Germinal center (tissue), 1 donor: ENCODE measurements at places on chromosomes 6 and 20.

DNA sequence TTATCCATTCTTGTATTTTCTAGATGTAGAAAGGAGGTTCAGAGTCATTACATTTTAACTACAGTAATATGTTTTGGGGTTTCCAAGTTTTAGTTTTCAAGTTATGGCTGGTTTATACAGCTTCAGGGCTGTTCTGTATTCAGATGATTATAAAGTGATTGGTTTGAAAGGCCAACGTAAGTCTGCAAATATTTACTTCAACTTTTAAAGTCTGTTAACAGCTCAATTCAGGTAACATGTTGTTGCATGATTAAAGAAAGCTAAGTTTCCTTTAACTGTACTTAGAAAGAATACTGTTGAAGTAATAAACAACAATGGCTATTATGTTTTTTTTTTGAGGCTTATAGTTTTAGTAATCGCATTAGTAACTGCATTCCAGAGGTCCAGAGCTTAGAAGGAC is 22.8 kb upstream of the GCLC start:
- no peak for DNase-seq

GRCh38 chr6:14026831-14027539 is 90.6 kb upstream of the CD83 start:
- no peak for DNase-seq

GRCh38 chr6:159720708-159721107 is 6.6 kb upstream of the WTAP start:
- peak; percentile 59 for DNase-seq

DNA sequence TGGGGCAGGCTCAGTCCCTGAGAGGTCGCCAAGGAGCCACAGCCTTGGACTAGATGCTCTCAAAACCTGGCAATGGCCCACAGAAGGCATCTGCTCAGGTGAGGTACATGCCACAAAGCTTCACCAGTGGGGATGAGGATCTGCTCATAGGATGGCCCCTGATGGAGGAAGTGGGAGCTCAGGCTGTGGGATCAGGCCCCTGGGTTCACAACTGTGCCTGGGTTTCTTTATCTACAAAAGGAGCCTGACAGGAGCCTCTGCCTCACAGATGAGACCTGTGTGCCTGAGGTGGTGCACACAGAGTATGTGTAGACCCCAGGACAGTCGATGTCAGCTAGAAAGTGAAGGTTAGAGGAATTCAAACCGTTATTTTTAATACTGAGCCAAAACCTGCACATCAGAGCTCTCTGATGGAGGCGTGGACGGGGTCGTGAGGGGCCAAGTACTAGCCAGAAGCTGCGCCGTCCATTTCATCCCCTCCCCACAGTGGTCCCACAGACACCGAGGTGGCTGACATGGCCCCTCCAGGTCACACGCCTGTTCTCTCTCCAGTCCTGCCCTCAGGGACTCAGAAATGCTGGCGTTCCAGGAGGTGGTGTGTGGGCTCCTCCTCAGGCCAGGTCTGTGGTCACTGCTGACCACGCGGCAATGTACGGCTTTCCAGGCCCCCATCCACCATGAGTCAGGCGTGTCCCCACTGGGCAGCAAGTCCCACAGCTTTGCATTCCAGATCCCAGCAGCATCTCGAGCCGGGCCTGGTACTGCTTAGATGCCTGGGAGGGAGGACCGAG is 33.3 kb downstream of the NTSR1 start:
- no peak for DNase-seq

DNA sequence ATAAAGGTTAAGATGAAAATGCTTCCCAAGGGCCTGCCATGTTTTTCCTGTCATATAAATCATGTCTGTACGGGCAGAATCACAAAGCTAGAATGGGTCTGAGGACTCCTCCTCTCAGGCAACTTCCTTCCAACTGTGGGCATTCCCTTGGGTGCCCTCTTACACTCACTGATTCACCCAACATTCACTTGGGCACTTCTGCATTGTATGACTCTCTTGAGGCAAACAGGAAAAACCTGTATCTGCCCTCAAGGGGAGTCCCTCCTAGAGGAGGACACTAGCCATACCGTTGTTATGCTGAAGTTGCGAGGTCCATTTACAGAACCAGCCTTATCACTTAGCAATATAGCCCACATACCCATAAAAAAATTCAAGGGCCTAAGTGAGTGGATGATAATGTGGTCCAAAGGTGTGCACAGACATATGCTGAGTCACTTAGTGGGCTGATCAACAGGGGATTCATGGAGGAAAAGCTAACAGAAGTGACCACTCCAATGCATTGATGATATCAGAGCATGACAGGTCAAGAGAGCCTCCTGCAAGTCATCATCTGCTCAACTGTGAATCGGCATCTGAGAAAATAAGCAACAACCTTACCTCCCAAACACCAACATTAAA is 131.1 kb downstream of the ATXN1 start:
- no peak for DNase-seq

- DNase-seq: no peak
Measured at GRCh38 chr20:16552015-16552414, 21.2 kb downstream of the KIF16B start.

- DNase-seq: no peak
Measured at GRCh38 chr6:18242062-18242851, 22.1 kb downstream of the DEK start.

- no peak for DNase-seq
Measured at GRCh38 chr6:32288426-32288825, 64.6 kb upstream of the NOTCH4 start.

- no peak for DNase-seq
Measured at GRCh38 chr6:14946753-14947152, 299.1 kb upstream of the JARID2 start.

- no peak for DNase-seq
Measured at GRCh38 chr6:103715269-103715668, 1144.5 kb downstream of the HACE1 start.

- DNase-seq: peak; percentile 59
Measured at GRCh38 chr6:13624871-13625288, 9.7 kb downstream of the NOL7 start.

DNA sequence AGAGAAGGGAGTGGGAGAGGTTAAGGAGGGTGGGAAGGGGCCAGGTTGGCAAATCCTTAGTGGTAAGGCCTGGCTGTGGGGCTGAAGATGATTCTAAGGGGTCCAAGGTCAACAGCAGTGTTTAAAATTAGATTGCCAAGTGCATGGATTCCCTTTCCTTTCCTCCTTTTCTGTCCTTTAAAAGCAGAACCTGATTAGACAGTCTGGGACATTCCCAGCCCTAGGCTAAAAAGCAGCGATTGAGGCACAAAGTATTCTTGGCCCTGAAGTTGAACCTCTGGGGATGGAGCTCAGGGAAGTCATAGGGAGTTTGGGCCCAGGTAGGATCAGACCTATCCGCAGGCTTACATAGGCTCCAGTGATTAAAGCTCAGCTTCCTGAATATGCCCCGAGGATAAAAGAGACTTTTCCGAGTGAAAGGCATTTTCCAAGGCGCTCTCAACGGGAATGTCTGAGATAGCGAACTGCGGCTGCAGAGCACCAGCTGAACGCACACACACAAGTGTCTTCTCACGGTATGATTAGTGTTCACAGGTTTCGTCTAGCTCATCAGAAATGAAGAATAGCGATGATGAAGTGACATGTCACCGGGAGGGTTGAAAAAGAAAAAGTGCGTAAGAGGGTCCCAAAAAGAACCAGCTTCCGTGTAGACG is 787 bp upstream of the CARMIL1 start:
- no peak for DNase-seq

DNA sequence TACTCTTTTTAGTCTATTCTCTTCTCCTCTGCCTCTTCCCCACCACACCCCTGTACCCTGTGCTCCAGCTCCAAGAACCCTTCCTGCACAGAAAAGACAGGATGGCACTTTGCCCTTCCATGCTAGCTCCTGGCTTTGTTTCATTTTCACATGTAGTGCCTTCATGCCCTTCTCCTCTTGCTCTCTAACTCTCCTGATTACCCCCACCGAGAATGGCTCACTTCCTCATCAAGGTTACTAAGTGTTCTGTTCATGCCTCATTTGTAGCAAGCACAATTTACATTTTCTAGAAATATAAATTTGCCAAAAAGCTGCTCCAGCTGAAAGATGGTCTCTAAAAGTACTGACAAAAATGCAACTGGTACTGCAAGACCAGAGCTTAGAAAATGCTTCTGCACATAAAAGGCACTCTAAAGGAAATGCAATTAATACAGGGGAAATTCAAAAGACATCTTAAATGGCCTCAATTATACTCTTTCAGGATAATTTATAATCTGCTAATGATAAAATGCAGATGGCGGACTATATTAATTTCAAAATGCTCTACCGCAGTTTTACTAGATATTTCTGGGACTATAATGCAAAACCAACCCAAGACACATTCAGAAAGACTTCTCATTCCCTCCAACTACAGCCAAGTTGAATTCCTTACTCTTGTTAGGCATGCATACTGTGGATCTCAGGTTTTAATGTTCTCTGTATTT is 570.2 kb downstream of the PRKN start:
- no peak for DNase-seq

DNA sequence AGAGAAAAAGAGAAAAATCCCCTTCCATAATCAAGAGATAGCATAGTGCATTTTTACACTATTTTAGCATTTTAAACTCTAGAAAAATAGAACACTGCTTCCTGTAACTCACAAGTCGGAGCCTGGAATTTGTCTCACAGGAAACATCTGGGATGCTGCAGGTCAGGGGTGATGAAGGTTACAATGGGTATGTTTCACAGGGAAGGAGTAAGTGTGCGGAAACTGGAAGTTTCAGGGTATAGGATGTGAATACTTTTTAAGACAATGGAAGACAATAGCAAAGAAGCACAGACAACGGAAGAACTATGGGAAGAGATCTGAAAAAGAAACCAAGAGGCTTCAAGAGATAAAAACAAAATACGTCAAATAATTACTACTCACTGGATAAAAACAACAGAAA is 361.0 kb upstream of the MARCKS start:
- DNase-seq: no peak

- no peak for DNase-seq
Measured at GRCh38 chr20:40331249-40331648, 357.8 kb downstream of the MAFB start.

GRCh38 chr20:50107086-50107660 is 5.8 kb downstream of the UBE2V1 start:
- DNase-seq: no peak

- no peak for DNase-seq
Measured at GRCh38 chr6:118294906-118295305, 253.2 kb upstream of the PLN start.

GRCh38 chr6:16060039-16060438 is 68.8 kb upstream of the MYLIP start:
- no peak for DNase-seq

- no peak for DNase-seq
Measured at GRCh38 chr20:9912290-9912689, 73.4 kb upstream of the PAK5 start.

- DNase-seq: no peak
Measured at GRCh38 chr6:72246926-72247325, 360.6 kb downstream of the RIMS1 start.

GRCh38 chr20:49938173-49939163 is 2.3 kb downstream of the RNF114 start:
- no peak for DNase-seq

GRCh38 chr6:35469751-35470662 is 1.8 kb downstream of the RPL10A start:
- no peak for DNase-seq
